ENCODE measurements at places on chromosomes 6 and 20.
A peak's percentile ranks its signal among the peaks of the same experiment; 100 is the strongest.

- no peak for DNase-seq
Measured at GRCh38 chr20:9578594-9578993, 64.2 kb downstream of the LAMP5 start.

DNA sequence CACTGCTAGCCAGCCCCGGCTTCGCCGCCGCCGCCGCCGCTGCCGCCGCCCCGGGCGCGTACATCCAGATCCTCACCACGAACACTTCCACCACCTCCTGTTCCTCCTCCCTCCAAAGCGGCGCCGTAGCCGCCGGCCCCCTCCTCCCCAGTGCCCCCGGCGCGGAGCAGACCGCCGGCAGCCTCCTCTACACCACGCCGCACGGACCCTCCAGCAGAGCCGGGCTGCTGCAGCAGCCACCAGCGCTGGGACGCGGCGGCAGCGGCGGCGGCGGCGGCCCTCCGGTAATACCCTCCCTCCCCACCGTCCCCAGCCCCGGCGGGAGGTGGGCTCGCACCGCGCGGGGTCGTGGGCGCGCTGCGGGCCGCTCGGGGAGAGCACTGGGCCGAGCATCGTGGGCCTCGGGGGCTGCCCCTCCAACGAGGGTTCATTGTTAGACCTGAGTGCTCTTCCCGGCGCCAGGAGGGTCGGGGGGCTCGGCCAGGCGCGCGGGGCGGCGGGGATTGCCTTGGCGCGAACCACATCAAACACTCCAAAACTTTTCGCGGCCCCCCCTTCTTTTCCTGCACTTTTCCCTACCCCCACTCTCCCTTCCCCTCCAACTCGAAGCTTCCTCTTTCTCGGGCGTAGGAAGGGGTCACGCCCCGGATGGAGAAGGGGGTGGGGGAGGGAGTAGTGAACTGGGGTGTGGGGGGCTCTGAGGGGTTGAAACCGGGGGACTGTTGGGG lies 827 bp downstream of the E2F3 start:
- peak; percentile 23 for DNase-seq

DNA sequence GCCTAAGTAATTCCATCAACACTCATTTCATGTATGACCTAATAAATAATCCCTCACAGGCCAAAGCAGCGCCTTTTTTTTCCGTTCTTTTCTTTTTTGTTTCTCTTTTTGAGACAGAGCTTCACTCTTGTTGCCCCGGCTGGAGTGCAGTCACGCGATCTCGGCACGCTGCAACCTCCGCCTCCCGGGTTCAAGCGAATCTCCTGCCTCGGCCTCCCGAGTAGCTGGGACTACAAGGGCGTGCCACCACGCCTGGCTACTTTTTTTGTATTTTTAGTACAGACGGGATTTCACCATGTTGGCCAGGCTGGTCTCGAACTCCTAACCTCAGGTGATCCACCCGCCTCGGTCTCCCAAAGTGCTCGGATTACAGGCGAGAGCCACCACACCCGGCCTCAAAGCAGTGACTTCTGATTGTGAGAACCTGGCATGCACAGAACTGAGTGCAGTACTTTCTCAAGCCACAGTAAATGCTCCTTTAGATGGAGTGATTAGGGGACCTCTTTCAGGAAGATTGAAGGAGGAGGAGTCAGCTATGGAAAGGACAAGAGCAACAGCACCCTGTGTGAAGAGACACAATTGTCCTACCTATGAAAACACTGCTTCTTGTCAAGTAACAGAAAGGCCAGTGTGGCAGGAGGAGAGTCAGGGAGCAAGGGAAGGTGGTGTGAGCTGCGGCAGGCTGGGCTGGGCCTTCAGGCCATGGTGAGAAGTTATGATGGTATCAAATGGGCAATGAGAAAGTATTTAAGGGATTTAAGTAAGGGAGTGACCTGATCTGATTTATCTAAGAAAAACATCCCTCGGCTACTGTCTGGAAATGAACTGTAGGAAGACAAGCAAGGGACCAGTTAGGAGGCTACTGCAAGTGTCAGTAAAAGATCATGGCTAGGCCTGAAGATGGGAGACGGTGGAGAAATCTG lies 1.7 kb upstream of the SCAF8 start:
- DNase-seq = no peak

GRCh38 chr20:23637282-23638221 lies at the start of gene CST3:
TSS of gene CST3 (minus strand) at chr20:23637955. CDS start at chr20:23637862, 93 bp downstream.
- peak; percentile 5 for DNase-seq

- DNase-seq = no peak
Measured at GRCh38 chr20:34549291-34549928, 9.1 kb upstream of the MAP1LC3A start.

DNA sequence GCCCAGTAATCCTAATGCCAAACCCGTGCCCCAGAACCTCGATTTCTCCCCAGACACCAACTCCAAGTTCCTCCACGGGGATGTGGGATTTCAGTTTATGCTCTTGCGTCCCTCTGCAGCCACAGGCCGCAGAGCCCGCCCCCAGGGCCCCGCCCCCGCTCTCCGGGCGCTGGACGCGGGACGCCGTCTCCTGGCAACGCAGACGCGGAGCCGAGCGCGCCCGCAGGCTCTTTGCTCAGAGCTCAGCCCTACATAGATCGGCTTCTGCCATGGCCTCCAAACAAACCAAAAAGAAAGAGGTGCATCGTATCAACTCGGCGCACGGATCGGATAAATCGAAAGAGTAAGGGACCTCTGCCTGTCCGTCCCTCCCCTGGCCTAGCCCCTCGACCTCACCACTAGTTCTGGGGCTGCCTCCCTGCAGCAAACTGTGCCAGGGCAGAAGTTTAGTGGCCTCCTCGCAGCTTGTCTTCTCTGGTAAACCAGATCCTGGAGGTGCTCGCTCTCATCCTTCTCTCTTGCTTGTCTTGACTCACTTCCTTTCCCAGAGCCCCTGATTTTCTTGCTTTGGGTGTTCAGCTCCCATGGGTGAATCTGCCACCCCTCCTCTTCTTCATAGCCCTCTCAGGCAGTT lies at the start of gene ADGB:
ADGB (plus strand) TSS at position 201 of the 634 bp plus-strand sequence; CDS start at position 270, 69 bp downstream.
- DNase-seq = no peak

- no peak for DNase-seq
Measured at GRCh38 chr6:112038268-112038667, 15.6 kb upstream of the CCN6 start.

All from stimulated activated CD4-positive, alpha-beta T cell treated with anti-CD3 and anti-CD28 coated beads, Interleukin-12 subunit alpha, Interleukin-12 subunit beta, amount 100 ng/mL, for 48 hours (primary cell).